ENCODE measurements at places on chromosomes 6 and 20.

GRCh38 chr20:57476084-57476526 is 48.8 kb downstream of the CTCFL start:
- DNase-seq: no peak

DNA sequence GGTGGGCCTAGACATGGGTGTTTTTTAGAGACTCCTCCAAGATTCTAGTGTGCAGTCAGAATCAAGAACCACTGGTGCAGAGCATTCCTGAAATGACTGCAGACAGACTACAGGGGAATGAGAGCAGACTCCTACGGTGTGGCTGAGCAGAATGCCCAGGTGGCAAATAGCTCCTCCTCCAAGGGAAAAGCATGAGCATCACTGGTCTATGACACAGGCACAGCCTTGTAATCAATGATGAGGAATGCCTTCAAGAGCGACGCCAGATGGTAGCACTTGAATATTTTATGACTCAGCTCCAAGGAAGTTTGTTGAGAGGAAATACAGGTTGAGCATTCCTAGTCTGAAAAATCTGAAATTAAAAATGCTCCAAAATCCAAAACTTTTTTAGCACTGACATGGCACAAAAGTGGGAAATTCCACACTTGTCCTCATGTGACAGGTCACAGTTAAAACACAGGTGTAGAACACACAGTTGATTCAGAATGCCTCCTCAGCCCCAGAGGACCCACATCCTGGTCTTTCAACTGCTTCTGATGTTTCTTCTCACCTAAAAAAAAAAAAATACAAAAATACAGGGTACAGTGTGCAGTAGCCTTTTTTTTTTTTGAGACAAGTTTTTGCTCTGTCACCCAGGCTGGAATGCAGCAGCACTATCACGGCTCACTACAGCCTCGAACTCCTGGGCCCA is 10.6 kb upstream of the FAM8A1 start:
- no peak for DNase-seq

DNA sequence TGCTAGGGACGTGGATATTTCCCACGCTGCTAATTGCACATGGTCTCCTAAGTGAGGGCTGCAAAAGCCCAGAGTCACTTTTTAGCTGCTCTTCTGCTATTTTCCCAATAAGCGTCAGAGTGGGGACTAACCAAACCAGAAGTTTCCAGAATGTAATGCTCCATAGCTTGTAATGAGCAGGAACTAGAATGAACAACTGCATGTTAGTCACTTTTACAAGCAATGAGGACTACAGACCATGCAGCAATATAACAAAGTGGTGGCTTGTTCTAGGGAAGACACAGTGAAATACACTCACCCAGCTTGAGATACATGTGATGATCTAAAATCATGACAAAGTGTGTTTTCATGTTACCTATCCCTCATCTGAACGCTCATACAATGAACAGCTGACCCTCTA is 314.1 kb upstream of the SGK1 start:
- DNase-seq: no peak

- no peak for DNase-seq
Measured at GRCh38 chr6:36544228-36544627, 3.1 kb downstream of the STK38 start.

DNA sequence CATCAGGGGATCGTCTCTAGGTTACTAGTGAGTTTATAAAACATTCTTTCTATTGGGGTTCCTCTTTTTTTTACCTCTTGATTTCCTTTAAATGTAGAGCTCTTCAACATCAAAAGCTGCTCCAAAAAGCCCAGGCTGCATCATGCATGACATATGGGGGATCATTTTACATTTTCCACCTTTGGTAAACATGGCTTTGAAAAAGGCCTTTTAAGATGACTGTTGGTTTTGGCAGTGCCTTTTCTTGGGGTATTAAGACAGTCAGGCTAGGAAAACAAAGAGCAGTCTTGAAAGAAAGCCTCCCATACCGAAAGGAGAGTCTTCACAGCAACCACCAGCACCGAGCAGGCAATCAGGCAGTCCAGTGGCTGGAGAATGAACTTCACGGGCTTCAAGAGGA is 73.2 kb downstream of the NPEPL1 start:
- no peak for DNase-seq

DNA sequence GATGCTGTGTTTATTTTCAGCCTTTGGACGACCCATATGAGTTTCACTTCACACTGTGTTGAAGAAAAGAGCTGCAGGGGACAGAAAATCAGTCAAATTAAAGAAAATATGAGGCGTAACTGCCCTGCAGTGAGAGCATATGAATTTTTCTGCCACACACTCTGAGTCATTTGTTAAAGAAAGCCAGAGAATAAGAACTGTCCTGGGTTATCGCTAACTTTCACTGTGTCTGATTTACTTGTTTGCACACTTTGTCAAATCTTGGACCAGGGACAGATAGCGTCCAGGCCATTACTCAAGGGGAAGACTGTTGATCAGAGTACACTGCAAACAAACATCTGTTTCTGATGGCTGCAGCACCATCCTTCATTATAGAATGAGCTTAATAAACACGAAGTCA is 126.8 kb upstream of the AGPAT4 start:
- no peak for DNase-seq

DNA sequence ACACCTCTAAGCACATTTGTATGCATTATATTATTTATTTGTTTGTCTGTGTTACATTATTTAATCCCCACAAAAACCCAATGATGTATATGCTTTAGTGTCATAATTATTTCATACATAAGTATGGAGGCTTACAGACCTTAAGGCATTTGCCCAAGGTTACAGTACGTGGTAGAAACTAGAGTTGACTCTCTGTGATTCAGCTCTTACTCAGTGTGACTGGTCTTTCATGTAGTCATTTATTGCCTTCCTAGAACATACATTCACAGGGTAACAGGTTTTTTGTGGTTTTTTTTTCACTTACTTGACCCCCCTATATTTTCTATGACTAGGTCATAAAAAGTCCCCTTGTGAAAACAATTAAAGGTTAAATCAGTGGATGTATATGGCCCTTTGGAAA is 566.8 kb downstream of the TFAP2A start:
- DNase-seq: no peak

DNA sequence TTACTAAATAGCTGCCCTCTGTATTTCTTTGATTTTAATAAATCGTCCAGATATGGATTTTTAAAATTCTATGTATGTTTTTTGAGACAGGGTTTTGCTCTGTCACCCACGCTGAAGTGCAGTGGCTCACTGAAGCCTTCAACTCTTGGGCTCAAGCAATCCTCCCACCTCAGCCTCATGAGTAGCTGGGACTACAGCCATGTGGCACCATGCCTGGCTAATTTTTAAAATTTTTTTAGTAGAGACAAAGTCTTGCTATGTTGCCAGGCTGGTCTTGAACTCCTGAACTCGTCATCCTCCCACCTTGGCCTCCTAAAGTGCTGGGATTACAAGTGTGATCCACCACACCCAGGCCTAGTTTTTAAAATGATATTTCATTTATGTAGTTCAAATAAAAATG is 47.4 kb upstream of the DDR1 start:
- DNase-seq: no peak

DNA sequence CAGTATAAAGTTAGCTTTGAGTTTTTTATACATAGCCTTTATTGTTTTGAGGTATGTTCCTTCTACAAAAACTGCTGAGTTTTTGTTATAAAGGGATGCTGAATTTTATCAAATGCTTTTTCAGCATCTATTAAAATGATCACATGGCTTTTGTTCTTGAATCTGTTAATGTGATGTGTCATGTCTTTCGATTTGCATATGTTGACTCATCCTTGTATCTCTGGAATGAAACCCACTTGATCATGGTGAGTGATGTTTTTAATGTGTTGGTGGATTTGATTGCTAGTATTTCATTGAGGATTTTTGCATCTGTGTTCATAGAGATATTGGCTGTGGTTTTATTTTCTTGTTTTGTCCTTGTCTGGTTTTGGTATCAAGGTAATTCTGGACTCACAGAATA is 24.7 kb upstream of the BLCAP start:
- no peak for DNase-seq

DNA sequence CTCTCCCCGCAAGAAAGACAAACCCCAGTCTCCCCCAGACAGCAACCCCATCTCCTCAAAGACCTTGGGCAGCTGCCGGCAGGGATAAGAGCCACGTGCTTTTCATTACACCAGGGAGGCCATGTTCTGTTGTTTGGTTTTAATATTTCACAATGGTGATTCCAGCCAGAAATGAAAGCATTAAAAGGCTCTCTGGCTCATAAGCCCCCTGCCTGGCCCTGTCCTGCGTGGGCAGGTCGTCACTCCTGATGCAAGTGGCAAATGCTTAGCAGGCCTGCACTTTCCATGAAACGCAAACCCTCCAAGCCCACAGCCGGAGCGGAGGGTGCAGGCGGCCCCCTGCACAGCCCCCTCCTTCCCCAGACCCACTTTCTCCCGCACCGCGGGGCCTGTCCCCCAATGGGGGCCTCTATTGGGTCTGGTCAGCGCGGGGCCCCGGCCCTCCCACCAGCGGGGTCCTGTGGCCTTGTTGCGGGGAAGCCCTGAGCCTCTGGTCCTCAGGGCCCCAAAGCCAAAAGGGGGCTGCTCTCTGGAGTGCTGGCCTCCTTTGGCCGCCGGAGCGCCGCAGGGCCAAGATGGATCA is 77.2 kb downstream of the TMEM242 start:
- DNase-seq: no peak

DNA sequence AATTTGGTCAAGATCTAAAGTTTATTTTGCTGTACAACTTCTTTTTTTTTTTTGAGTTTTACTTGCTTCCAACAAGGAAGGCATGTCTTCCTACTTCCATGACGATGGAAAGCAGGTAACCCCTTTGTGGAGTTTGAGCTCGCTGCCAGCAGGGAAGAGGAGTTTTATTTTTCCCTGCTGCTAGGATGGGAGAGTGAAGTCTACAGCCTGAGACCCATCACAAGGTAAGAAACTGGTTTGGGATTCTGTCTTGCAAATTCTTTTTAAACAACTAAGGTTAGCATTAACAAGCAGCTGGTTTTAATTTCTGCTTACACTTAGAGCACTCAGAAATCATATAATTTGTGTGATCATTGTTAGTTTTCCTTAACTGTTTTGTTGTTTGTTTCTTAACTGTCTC is 108.0 kb upstream of the MAP3K4 start:
- no peak for DNase-seq

- no peak for DNase-seq
Measured at GRCh38 chr6:92139601-92140000, 1279.8 kb downstream of the EPHA7 start.

DNA sequence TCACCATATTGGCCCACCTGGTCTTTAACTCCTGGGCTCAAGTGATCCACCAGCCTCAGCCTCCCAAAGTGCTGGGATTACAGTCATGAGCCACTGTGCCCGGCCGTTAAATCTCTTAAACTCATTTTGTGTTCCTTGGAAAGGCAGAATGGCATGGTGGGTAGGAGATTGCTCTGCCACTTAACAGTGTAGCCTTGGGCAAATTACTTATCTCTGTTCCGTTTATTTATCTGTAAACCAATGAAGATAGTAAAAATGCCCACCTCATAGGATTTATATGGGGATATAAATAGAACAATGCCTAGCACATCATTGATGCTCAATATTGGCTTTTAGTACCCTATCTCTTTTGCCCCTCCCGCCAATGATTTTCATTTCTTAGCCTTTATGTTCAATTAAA is 7.2 kb upstream of the PIM1 start:
- DNase-seq: no peak

DNA sequence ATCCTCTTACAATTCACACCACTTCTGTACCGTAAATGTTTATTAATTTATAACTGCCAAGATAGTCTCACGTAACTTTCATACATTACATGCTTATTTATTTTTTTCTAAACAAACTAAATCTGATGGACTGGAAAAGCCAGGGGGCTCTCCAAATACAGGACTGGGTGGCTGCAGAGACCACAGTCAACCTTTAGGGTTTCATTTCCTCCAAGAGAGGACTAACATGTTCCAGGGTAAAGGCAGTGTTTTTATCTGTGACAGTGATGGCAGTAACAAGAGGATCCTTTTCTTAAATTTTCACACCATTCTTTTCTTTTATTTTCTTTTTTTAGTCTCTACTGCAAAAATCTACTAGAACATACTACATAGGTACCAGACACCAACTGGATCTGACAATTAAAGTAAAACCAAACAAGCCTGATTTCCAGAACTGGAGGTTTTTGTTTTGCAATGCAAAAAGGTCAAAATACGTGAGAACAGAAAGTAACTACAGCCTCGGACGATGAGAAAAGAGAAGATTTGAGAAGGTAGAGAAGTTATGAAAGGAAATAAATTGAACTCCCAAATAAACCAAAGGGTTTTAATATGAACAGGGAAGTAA is 1.2 kb downstream of the LMBRD1 start:
- DNase-seq: no peak

GRCh38 chr20:7596541-7596940 is 343.7 kb downstream of the HAO1 start:
- no peak for DNase-seq

DNA sequence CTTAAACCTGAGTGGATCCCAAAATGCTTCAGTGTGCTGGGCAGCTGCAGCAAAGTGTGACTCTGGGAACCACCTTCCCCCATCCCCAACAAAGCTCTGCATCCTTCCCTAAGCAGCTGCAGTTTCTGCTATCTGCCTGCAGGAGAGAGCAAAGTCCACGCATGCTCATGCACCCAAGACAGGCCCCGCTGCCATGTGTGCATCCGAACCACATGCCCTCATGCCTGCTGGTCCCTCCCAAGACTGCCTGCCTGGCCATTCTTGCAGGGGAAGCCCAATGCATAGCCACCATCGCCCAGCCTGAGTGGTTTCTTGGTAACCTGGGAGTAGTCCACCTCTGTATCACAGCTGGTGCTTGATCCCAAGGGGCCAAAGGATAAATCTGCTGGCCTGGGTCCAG is 94.3 kb upstream of the OLIG3 start:
- DNase-seq: no peak

GRCh38 chr6:125952764-125953501 is 3.6 kb upstream of the HINT3 start:
- DNase-seq: no peak

GRCh38 chr6:34374508-34374907 is 18.0 kb downstream of the NUDT3 start:
- DNase-seq: no peak

- no peak for DNase-seq
Measured at GRCh38 chr6:132445201-132445951, 44.1 kb upstream of the MOXD1 start.

- no peak for DNase-seq
Measured at GRCh38 chr20:41080866-41081265, 52.2 kb downstream of the TOP1 start.

GRCh38 chr20:43726811-43727338 is at the start of gene GTSF1L:
Gene GTSF1L, minus strand, starts transcription at chr20:43727002. Its CDS starts 308 bp downstream, at chr20:43726694.
- no peak for DNase-seq

DNA sequence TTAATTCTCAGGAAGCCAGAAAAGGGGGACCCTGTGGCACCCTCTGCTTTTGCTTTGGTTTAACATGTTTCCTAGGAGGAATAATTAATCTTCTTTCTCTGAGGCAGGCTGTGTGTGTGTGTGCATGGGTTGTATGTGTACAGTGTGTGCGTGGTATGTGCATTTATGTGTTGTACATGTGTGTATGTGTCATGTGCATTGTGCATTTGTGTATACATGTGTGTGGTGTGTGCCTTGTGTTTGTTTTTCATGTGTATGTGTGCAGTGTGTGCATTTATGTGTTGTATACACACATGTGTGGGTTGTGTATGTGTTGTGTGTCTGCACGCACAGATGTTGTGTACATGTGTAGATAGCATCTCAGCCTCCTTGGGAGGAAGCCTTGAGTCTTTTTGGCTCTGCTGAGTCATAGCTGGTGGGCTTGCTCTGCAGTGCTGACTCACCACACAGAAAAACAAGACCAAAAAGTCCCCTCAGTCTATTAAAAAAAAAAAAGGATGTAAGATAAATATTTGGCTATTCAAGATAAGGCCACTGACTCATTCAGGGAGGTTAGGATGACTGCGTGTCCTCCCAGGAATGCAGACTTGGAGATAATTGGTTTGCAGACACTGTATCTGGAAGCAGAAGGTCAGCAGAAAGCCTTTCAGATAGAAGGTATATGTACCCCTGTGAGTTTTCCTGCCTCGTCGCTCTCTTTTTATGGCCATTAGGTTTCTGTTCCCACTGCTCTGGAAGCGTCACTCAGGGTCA is 58.6 kb downstream of the SYNJ2 start:
- DNase-seq: no peak

All from NCI-H2081 treated with DMSO at 0.1 percent for 48 hours (cell line).